ENCODE measurements at places on chromosomes 6 and 20. TPM values are rescaled to one million over a fixed set of nuclear protein-coding genes. Genes with fewer than 3 reads are reported as not detected.

TGM2 gene
- 58.6 TPM for total RNA-seq

STMND1 gene
- not detected for total RNA-seq

LIN28B gene
- not detected for total RNA-seq

ID4 gene
- 0.83 TPM for total RNA-seq

PRDM1 gene
- 5.4 TPM for total RNA-seq

PNPLA1 gene
- total RNA-seq, result not detected

TCF15 gene
- total RNA-seq, result not detected

IL17A gene
- total RNA-seq, result not detected

MLN gene
- total RNA-seq, result not detected

CD40 gene
- total RNA-seq, result 2.3 TPM

CRISP2 gene
- total RNA-seq, result not detected

DNA sequence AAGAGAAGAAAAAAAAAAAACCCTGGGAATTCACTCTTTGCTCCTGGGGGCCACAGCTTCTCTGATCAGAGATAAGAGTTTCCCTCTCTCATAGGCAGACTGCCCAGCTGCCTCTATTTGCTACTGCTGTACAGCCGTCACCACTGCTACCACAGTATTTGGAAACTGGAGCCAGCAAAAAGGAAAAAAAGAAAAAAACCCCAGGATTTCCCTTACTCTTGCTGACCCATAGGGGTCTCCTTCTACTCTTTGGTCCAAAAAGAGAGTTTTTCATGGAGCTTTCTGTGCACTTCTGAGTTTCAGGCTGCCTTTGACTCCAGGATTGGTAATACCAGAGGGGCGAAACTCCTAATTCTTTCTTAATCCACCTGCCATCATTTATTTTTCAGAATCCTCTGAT lies 89.7 kb downstream of the MDGA1 start:
- peak; percentile 63 for DNase-seq
- H3K27ac ChIP-seq, result no peak overlapping the region
- H3K36me3 ChIP-seq, result no peaks in the 10 kb centered on the region
- no peak overlapping the region for H3K4me3 ChIP-seq

GRCh38 chr6:14943116-14943515 lies 302.8 kb upstream of the JARID2 start:
- no peak overlapping the region for H3K4me3 ChIP-seq
- H3K27me3 ChIP-seq, result no peaks in the 10 kb centered on the region
- H3K4me1 ChIP-seq, result no peaks in the 10 kb centered on the region

DNA sequence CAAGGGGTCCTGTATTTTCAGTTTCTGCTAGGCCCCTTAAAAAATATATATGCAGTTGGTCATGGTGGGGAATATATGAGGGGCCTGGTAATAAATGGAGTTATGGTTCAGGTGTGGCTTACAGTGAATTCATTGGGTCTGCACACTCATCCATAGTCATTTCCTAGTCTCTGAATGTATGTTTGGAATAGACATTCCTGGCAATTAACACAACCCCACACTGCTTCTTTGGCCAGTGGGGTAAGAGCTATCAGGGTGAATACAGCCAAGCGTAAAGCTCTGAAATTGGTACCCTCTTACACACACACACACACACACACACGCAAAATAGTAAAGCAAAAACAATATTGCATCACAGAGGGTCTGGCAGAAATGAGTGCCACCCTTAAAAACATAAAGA lies 56.5 kb downstream of the QRSL1 start:
- no peak overlapping the region for H3K4me3 ChIP-seq
- H3K27me3 ChIP-seq, result no peaks in the 10 kb centered on the region
- no peaks in the 10 kb centered on the region for H3K36me3 ChIP-seq
- H3K4me1 ChIP-seq, result no peaks in the 10 kb centered on the region
- peak; percentile 32 for DNase-seq

DNA sequence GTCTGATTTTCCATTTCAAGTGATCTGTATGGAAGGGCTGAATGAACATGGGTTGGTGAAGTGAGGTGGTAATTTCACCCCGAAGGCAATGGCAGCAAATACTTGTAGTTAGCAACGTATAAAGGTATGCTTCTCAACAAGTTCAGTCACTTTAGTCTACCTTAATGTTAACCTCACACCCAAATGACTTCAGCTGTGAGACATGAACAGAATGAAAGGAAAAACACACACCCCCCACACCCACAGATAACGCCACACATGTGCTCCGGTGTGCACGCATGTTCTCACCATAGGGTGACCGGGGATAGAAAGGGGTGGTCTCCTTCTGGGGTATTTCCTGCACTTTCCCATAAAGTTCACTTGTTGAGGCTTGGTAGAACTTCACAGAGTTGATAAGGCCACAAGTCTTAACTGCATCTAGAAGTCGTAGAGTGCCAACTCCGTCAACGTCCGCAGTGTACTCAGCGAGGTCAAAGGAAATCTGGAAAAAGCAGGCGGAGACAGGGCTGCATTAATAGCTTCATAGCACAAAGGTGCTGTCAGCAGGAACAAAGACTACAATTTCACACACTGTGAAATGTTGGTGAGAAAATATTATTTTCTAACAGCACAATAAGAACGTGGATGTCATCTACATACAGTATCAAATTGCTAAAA lies 284.8 kb downstream of the GMDS start:
- no peak overlapping the region for H3K4me3 ChIP-seq
- no peaks in the 10 kb centered on the region for H3K4me1 ChIP-seq
- H3K36me3 ChIP-seq, result no peaks in the 10 kb centered on the region

GRCh38 chr6:11732036-11732631 lies 46.5 kb downstream of the ADTRP start:
- no peak for DNase-seq
- no peak overlapping the region for H3K4me3 ChIP-seq
- peak overlapping the region; percentile 62 for H3K27ac ChIP-seq
- no peaks in the 10 kb centered on the region for H3K4me1 ChIP-seq

DNA sequence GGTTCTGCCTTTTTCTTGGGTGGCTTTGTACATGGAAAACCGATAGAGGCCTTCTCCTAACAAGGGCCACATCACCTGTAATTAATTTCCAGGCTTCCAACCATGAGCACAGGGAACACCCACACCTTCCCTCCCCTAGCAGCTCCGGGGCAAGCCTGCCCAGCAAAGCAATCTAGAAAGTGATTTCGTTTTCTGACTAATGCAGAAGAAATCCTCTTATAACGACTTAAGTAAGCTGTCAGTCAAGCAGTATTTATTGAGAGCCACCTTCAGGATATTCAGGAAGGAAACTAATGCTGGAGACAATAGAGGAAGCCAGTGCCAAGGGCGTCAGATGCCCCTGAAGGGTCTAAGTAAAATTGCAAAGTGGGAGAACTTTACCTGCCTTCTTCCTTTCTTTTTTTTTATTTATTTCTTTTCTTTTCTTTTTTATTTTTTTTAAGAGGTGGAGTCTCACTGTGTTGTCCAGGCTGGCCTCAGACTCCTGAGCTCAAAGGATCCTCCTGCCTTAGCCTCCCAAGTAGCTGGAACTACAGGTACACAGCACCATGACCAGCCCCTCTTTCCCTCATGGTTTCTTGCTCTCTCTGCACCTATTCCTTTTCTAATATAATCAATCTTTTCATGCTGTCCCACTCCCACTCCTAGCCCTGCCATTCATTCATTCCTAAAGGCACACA lies 67.5 kb upstream of the MBOAT1 start:
- DNase-seq, result no peak
- no peak overlapping the region for H3K27ac ChIP-seq
- H3K27me3 ChIP-seq, result peaks cover 2% of the 10 kb centered on the region
- H3K4me3 ChIP-seq, result no peak overlapping the region
- H3K36me3 ChIP-seq, result no peaks in the 10 kb centered on the region

DNA sequence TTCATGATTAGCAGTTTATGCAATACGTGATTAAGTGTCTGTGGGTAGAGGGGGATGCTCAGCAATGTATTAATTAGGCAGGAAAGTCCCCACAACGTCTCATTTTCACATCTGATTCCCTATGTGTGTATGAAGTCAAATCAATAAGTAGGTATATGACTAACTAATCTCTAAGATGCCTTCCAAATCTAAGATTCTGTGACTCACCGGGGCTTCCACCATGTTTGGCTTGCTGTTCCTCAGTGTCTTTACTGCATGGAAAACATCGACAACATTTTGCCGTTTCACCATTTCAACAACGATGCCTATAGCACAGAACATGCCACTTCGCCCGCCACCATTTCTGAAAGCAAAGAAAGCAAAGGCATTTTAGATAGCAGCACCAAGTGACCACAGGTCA lies 72.0 kb upstream of the THEMIS start:
- no peaks in the 10 kb centered on the region for H3K4me1 ChIP-seq
- H3K27ac ChIP-seq, result no peak overlapping the region
- no peak overlapping the region for H3K4me3 ChIP-seq
- no peaks in the 10 kb centered on the region for H3K27me3 ChIP-seq
- peaks cover 3% of the 10 kb centered on the region for H3K36me3 ChIP-seq
- DNase-seq, result no peak

GRCh38 chr6:63817492-63818050 lies 182.0 kb downstream of the PHF3 start:
- no peaks in the 10 kb centered on the region for H3K4me1 ChIP-seq
- H3K4me3 ChIP-seq, result no peak overlapping the region
- H3K36me3 ChIP-seq, result no peaks in the 10 kb centered on the region
- DNase-seq, result no peak
- H3K27ac ChIP-seq, result no peak overlapping the region

DNA sequence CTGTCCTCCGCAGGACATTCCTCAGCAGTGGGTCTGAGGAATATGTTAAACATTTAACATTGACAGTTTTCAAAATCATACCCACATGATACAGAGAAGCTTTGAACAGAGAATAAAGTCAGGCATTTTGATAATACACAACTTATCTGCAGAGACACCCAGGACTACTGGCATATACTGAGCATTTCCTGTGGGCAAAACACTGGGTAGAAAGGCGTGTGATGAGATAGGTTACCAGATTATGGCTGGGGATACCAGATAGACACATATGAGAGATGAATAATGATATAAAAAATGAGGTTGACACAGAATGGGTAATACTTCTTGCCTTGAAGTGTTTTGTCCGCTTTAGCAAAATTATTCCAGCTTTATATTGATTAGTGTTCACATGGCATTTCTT lies 31.4 kb upstream of the TRIM26 start:
- DNase-seq, result no peak
- H3K27ac ChIP-seq, result no peak overlapping the region
- no peaks in the 10 kb centered on the region for H3K27me3 ChIP-seq
- H3K4me1 ChIP-seq, result no peaks in the 10 kb centered on the region
- no peak overlapping the region for H3K4me3 ChIP-seq

DNA sequence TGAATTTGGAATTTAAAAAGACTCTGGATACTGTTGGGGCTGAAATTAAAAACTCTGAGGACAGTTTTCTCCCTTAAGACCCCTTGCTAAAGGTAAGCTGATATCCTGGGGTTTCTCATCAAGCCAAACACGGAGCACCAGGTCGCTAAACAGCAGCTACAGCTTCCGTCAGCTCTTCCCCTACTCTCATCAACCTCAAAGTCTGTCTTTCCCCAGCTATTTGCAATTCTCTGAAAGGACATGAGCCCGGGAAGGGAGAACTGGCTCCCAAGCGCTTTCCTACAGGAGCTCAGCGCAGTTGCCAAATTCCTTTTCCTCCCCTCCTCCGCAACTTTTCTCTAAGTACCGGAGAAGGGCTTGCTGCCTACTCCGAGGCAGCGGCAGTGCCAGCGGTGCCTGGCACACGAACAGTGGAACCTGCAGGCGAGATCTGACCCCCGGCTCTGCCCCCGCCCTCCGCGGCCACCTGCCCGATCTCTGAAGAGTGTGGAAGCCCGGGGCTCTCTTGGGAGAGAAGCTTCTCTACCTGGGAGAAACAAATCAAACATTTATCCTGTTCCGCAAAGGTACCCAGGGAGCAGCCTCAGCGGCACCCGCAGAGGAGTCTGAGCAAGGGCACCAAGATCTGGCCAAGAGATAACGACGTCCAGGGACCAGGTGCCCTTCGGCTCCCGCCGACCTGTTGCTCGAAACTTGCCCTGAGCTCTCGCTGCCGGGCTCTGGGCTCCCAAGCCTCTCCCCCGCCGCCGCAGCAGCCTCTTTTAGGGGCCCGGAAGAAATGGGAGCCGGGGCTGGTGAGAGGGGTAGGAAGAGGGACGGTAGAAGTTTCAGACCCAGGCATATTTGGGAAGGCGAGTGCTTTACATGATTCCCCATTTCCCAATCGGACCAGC lies 2.2 kb downstream of the CBLN4 start:
- H3K36me3 ChIP-seq, result no peaks in the 10 kb centered on the region
- DNase-seq, result no peak
- no peaks in the 10 kb centered on the region for H3K4me1 ChIP-seq
- no peak overlapping the region for H3K27ac ChIP-seq

DNA sequence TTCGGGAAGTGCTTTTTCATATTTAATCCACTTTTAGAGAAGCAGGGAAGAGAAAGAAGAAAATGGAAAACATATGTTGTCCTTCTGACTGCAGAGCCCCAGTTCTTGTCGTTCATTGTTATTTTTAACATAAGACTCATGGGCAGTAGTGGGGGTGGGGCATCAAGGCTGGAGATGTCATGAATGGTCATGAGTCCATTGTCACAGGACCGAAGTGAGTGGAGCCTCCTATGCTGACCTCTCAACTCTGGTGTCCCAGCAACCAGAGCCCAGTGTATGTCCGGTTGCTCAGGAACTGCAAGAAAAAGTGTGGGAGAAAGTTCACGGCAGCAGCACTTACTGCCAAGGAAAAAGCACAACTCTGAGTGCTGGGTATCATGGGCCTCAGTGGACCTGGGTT lies 108.6 kb downstream of the BANF2 start:
- peak overlapping the region; percentile 74 for H3K27ac ChIP-seq
- no peaks in the 10 kb centered on the region for H3K27me3 ChIP-seq
- DNase-seq, result peak; percentile 25
- H3K4me3 ChIP-seq, result no peak overlapping the region

GRCh38 chr6:137283940-137284810 lies 65.0 kb upstream of the IFNGR1 start:
- no peak overlapping the region for H3K27ac ChIP-seq
- no peaks in the 10 kb centered on the region for H3K36me3 ChIP-seq
- no peak overlapping the region for H3K4me3 ChIP-seq
- no peaks in the 10 kb centered on the region for H3K4me1 ChIP-seq
- no peaks in the 10 kb centered on the region for H3K27me3 ChIP-seq
- DNase-seq, result no peak

DNA sequence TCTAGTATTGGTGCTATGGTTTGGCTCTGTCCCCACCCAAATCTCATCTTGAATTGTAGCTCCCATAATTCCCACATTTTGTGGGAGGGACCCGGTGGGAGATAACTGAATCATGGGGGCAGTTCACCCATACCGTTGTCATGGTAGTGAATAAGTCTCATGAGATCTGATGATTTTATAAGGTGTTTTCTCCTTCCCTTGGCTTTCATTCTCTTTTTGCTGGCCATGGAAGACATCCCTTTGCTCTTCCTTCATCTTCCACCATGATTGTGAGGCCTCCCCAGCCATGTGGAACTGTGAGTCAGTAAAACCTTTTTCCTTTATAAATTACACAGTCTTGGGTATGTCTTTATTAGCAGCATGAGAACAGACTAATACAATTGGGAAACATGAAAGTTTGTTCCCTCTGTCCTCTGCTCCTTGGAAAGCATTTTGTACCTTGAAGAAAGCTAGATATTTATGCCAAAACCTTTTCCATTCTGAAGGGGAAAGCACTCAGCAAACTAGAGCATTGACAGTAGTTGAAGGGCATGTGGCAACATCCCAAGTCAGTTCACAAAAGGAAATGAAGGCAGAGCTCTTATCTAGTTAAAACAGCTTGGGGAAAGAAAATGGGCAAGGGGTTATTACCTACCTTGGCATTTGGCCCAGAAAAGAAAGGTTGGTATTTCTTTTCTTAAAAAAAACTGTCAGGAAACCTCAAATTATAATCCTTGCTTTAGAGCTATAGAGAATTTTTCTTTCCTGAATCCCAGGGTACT lies 10.7 kb upstream of the TNFAIP3 start:
- H3K4me3 ChIP-seq, result no peak overlapping the region
- H3K27ac ChIP-seq, result no peak overlapping the region
- DNase-seq, result no peak
- H3K27me3 ChIP-seq, result no peaks in the 10 kb centered on the region

Measured in fibroblast of lung (primary cell).